ENCODE measurements at places on chromosomes 1 and 21. TPM values are rescaled to one million over a fixed set of nuclear protein-coding genes. Genes with fewer than 3 reads are reported as not detected.

DNA sequence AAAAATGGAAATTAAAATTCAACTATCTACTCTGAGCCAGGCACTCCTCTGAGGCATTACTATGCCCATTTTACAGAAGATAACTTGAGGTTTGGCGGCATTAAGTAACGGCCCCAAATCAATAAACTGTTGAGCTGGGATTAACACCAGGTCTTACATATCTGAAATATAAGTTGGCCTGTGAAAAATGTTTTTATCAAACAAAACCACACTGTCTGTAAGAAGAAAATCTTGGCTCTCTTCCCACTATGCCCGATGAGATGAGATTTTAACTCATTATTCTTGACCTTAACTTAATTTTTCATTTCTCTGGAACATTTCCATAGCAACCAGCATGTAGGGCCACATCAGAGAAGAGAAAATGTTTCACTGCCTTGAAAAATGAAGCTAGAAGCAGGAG is 21.8 kb downstream of the RC3H1 start:
- ATAC-seq, result no peak

The NMNAT2 gene
- total RNA-seq, result 41.5 TPM

The HDGF gene
- total RNA-seq, result 117 TPM

The SLC45A3 gene
- 0.78 TPM for total RNA-seq

GRCh38 chr1:43819357-43819756 is 112.0 kb downstream of the ST3GAL3 start:
- ATAC-seq, result no peak

The LYPD8 gene
- total RNA-seq, result 0.24 TPM

- ATAC-seq, result no peak
Observed at GRCh38 chr1:116482490-116482889, 88.3 kb downstream of the CD58 start.

The FGR gene
- 0.10 TPM for total RNA-seq

The SYT14 gene
- 19.9 TPM for total RNA-seq

The ATP13A2 gene
- total RNA-seq, result 59.6 TPM

DNA sequence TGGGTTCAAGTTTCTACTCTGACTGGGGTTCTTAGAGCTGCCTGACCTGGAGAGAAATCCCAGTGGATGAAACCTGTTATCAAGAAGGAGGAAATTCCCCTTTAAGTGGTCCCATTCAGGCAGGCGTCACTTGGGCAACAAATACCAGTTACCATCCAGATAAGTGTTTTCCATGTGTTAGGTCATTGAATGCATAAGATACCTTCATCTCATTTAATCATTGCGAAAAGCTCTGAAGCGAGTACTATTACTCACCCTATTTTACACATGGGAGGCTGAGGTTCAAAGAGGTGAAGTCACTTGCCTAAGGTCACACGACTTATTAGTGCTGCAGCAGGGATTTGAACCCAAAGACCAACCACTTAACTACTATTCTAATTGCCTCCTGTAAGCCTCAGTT is 45.5 kb upstream of the RPL11 start:
- ATAC-seq, result peak; percentile 16

DNA sequence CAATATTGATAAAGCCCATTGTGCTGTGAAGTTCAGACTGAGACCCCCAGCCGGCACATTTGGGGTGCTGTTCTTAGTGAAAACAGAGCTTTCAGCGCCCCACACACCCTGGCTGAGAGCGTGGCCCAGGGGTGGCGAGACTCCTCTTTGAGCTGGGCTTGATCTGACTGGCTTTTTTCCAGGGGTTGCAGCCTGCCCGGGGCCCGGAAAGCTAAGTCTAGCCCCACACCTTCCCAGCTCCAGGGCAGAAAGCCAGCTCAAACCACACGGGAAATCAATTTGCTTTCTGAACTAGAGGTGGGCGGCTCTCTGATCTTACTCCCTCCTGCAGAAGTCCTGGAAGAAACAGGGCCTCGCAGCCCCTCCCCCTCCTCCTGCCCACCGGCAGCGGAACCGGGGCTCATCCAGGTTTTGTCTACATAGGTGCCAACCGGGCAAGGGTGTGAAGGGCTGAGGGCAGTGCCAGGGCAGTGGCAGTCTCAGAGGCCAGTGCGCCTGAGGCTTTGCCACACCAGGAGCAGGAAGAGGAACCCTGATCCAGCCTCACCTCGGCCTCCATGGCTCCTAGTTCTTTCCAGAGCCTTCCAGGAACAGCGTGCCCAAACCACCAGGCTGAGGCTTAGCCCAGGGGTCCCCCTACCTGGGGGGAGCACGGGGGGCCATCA is 155.3 kb downstream of the NPHP4 start:
- ATAC-seq, result no peak

DNA sequence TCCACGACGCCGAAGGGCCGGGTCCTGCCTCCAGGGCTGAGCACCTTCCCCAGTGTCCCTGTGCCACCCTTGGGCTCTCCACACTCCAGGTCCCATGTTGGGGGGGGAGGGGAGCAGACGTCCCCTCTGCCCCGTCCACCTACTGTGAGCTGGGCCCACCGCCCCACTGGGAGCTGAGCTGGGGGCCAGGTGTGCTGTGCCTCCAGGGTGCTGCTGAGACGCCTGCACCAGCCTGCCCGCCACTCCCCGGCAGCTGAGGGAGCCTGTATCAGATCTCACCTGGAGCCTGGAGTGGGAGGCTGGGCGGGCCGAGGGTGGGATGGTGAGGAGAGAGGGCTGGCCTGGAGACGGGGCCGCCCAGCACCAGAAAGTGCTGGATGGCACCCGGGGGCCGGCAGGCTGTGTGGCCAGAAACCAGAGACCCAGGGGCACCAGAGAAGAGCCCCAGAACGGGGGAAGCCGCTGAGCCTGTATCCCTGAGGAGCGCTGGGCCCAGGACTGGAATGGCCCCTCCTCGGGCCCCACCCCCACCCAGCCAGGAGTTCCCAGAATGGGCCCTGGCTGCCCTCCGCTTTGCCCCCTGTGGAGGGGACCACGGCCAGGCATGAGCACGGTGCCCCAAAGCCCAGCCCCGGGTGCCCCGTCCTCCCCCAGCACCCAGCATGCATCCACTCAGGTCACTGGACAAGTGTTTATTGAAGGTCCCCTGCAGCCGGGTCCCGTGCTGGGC is 3.4 kb downstream of the TNFRSF18 start:
- no peak for ATAC-seq

The C1orf141 gene
- 0.05 TPM for total RNA-seq

- ATAC-seq, result peak; percentile 85
Observed at GRCh38 chr1:145964328-145965118, at the start of the genes ANKRD34A and POLR3GL. ANKRD34A (minus strand) TSS chr1:145964575; CDS start chr1:145961759, 2,816 bp downstream. POLR3GL (plus strand) TSS chr1:145964690; CDS start chr1:145974866, 10,176 bp downstream.

GRCh38 chr1:64838486-64838885 is 93.6 kb downstream of the RAVER2 start:
- ATAC-seq, result no peak

The KRTAP21-2 gene
- not detected for total RNA-seq

The SH3BP5L gene
- total RNA-seq, result 21.0 TPM

The PLEKHN1 gene
- total RNA-seq, result 0.15 TPM

The LRRIQ3 gene
- 1.2 TPM for total RNA-seq

The IL10RB gene
- 16.4 TPM for total RNA-seq

- peak; percentile 2 for ATAC-seq
Observed at GRCh38 chr1:23868557-23869016, 497 bp upstream of the FUCA1 start.

DNA sequence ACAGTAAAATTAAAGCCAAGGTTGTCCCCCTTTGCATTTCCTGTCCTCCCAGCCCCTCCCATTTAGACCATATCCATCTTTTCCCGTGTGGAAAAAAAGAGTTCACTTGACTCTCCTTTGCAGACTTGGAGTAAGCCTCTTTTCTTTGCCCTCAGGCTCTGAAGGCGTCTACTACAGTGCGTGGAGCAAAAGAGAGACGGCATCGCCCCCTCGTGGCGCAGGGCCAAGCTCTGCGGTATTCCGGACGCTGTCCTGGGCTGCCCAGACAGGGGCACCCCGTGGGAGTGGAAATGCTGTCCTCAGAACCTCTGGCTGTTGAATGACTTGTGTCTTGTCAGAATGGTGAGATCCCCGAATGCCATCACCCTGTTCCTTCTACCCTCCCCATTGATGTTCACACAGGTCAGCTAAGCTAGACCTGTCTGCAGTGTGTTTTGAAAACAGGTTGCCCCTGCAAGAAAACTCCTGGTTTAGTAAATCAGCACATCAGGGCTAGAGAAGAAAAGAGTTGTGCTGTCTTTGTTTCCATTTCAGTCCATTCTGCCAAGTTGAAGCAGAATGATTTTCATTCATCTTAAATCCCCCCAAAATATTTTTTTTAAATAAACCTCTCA is 12.3 kb upstream of the GJA8 start:
- ATAC-seq, result peak; percentile 99

DNA sequence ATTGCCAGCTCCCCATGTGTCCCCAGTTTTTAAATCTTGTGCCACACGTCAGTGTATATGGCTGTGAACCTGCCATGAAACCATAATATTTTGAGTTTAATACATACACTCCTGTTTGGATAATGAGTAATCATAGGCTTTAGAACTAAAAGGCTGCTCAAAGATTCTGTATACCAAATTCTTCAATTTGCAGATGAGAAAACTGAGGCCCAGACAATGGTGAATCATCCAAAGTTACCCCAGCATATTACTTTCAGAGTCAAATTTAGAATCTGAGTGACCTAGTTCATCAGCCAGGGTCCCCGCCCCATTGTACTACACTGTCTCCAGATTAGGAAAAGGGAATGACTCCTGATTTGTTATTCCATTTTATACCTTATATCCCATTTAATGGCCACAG is 224.6 kb downstream of the FGGY start:
- no peak for ATAC-seq

The FCRL3 gene
- total RNA-seq, result not detected

Data from motor neuron (in vitro differentiated cells).